Muscle of leg (tissue), 16 donors: ENCODE measurements at places on chromosomes 1 and 21. TPM values are rescaled to one million over a fixed set of nuclear protein-coding genes. Genes with fewer than 3 reads are reported as not detected.

IVNS1ABP gene
- 52.2 TPM for total RNA-seq

DNA sequence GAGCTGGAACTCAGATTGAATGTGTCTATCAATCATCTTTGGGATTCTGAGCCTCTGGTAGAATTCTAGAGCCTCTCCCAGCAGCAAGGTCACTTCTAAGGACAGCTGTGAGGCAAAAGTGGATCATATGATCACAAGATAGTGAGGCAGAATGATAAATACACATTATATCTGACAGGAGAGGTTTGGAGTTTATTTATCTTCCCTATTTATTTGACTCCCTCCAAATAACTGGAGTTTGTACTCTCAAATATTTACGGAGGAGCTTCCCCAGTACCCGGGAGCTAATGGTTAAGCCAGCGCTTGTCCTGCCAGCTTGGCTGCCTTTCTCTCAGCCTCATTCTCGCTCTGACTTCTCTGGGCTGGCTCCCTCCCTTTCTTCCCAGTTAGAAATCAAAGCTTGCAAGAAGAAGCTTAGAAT, 2.3 kb downstream of the HMGCS2 start:
- H3K27ac ChIP-seq, result no peak overlapping the region
- H3K27me3 ChIP-seq, result peaks cover 3% of the 10 kb centered on the region
- H3K4me1 ChIP-seq, result peaks cover 3% of the 10 kb centered on the region
- H3K36me3 ChIP-seq, result no peaks in the 10 kb centered on the region
- H3K4me3 ChIP-seq, result no peak overlapping the region

GRCh38 chr1:107342316-107342715, 201.5 kb downstream of the NTNG1 start:
- DNase-seq, result peak; percentile 57
- H3K4me3 ChIP-seq, result no peak overlapping the region
- H3K27me3 ChIP-seq, result no peaks in the 10 kb centered on the region

SKI gene
- total RNA-seq, result 16.8 TPM

DNA sequence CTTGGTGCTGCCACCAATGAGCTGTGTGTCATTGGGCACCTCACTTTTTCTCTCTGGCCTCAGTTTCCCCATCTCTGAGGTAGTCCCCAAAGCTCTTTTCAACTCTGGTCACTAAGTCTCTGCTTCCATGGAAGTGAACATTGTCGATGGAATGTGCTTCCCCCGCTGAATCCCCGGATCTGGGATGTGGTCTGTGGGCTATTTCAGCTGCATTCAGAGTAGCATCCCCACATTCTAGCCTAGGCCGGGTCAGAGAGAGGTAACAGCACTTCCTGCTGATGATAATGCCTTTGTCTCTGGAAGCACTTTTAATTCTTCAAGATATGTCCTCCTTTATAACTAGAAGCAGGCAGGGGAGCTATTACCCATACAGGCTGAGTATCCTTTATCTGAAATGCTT, 29.8 kb downstream of the RASSF5 start:
- no peak for DNase-seq
- peaks cover 34% of the 10 kb centered on the region for H3K4me1 ChIP-seq
- no peaks in the 10 kb centered on the region for H3K36me3 ChIP-seq
- no peak overlapping the region for H3K27ac ChIP-seq

DNA sequence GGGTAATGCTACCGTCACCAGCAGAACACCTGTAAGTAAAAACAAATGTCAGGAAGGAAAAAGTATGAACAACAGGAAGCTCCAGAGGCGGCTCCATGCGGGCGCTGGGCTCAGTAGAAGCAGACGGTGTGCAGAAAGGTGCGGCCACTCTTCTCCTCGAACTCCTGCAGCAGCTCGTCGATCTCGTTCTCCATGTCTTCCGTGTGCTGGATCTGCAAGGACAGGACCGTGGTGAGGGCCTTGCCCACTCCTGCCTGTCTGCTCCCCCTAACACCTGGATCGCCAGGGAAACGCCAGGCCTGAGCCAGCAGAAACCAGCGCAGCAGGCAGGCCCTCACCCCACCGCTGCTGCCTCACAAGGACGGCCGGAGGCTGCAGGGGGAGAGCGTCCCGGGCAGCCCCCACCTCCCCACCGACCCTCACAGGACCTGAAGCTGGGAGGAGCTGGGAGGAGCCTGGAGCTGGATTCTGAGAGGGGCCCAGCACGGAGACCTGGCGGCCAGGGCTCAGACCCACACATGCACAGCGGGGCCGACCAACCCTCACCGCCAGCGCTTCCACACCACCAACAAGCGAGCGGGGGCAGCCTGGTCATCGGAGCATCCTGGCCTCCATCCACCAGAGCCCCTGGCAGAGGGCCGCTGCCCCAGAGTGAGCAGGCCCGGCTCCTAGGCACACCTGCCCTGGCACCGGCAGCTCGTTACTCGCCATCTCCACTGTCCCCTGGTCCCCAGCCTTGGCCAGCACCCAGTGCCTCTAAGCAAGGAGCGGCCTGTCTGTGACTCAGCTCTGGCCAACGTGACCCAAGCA, 1.7 kb upstream of the TMEM240 start:
- H3K4me3 ChIP-seq, result no peak overlapping the region
- peaks cover 36% of the 10 kb centered on the region for H3K36me3 ChIP-seq
- H3K4me1 ChIP-seq, result peaks cover 19% of the 10 kb centered on the region
- no peak for DNase-seq
- no peak overlapping the region for H3K27ac ChIP-seq

GRCh38 chr1:48873944-48874343, 97.3 kb upstream of the BEND5 start:
- H3K27me3 ChIP-seq, result no peaks in the 10 kb centered on the region
- H3K27ac ChIP-seq, result no peak overlapping the region
- no peaks in the 10 kb centered on the region for H3K4me1 ChIP-seq
- no peak overlapping the region for H3K4me3 ChIP-seq
- no peaks in the 10 kb centered on the region for H3K36me3 ChIP-seq

RIPPLY3 gene
- total RNA-seq, result 0.09 TPM

- H3K36me3 ChIP-seq, result peaks cover 16% of the 10 kb centered on the region
- H3K4me1 ChIP-seq, result peaks cover 4% of the 10 kb centered on the region
- H3K4me3 ChIP-seq, result peak overlapping the region; percentile 88
- H3K27me3 ChIP-seq, result no peaks in the 10 kb centered on the region
- peak; percentile 51 for DNase-seq
Observed at GRCh38 chr1:108199201-108199691, 897 bp downstream of the SLC25A24 start.

GRCh38 chr1:86448670-86449069, 20.1 kb upstream of the CLCA1 start:
- H3K36me3 ChIP-seq, result no peaks in the 10 kb centered on the region
- H3K27me3 ChIP-seq, result no peaks in the 10 kb centered on the region
- no peak overlapping the region for H3K27ac ChIP-seq
- H3K4me1 ChIP-seq, result no peaks in the 10 kb centered on the region

DNA sequence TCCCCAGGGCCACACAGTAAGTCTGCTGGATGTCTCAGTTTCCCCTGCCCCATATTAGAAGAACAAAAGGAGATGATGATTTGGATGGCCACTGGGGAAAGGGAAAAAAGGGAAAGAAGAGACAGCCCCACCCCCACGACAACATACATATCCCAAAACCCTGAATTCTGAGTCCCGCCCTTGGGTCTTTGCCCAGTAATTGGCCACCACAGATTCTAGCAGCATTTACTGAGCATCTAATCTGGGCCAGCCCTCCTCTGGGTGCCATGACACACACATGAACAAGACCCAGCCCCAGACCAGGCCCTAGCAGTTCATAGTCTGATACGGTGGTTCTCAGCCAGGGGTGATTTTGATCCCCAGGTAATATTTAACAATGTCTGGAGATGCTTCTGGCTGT, 5.2 kb upstream of the TTC4 start:
- H3K4me1 ChIP-seq, result peaks cover 6% of the 10 kb centered on the region
- H3K36me3 ChIP-seq, result no peaks in the 10 kb centered on the region
- H3K27ac ChIP-seq, result no peak overlapping the region
- H3K27me3 ChIP-seq, result peaks cover 2% of the 10 kb centered on the region
- peak; percentile 17 for DNase-seq

GRCh38 chr1:150072959-150073358, 5.4 kb downstream of the VPS45 start:
- no peak overlapping the region for H3K4me3 ChIP-seq
- peaks cover 10% of the 10 kb centered on the region for H3K36me3 ChIP-seq
- H3K27me3 ChIP-seq, result no peaks in the 10 kb centered on the region
- peak; percentile 40 for DNase-seq
- H3K4me1 ChIP-seq, result no peaks in the 10 kb centered on the region
- H3K27ac ChIP-seq, result no peak overlapping the region

SHISAL2A gene
- total RNA-seq, result 1.8 TPM

GRCh38 chr21:27477296-27477695, 510.4 kb upstream of the ADAMTS5 start:
- no peak overlapping the region for H3K4me3 ChIP-seq
- DNase-seq, result peak; percentile 27
- no peaks in the 10 kb centered on the region for H3K27me3 ChIP-seq
- no peaks in the 10 kb centered on the region for H3K4me1 ChIP-seq
- H3K27ac ChIP-seq, result no peak overlapping the region

GRCh38 chr1:66013371-66013770, 220.7 kb downstream of the PDE4B start:
- no peak overlapping the region for H3K4me3 ChIP-seq
- H3K27ac ChIP-seq, result no peak overlapping the region
- no peaks in the 10 kb centered on the region for H3K4me1 ChIP-seq
- no peak for DNase-seq
- H3K36me3 ChIP-seq, result no peaks in the 10 kb centered on the region

GRCh38 chr1:203239081-203239480, 9.6 kb upstream of the CHIT1 start:
- H3K4me1 ChIP-seq, result no peaks in the 10 kb centered on the region
- H3K27me3 ChIP-seq, result peaks cover 12% of the 10 kb centered on the region
- H3K4me3 ChIP-seq, result no peak overlapping the region
- H3K27ac ChIP-seq, result no peak overlapping the region
- no peak for DNase-seq

USF1 gene
- total RNA-seq, result 46.9 TPM

GRCh38 chr1:102098081-102098480, 101.4 kb upstream of the OLFM3 start:
- H3K36me3 ChIP-seq, result no peaks in the 10 kb centered on the region
- H3K4me3 ChIP-seq, result no peak overlapping the region
- DNase-seq, result no peak
- no peaks in the 10 kb centered on the region for H3K4me1 ChIP-seq

DNA sequence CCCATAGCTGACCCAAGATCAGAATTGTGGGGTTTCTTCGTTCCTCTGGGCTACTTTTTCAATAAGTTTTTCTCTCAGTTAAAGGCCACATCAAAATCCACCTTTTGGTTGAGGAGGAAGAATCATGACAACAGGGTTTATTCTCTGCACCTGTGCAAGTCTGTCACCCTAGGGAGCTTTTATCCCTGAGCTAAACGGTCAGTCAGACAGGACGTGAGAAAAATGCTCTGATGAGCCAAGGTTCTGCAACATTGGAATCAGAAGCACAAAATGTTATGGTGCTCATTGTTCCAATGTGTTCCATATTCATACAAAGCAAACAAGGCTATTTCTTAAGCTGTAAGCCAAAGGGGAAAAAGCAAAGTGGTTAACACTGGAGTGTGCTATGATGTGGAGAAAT, 7.4 kb upstream of the ERICH3 start:
- H3K4me3 ChIP-seq, result no peak overlapping the region
- peak; percentile 23 for DNase-seq
- no peaks in the 10 kb centered on the region for H3K27me3 ChIP-seq
- H3K36me3 ChIP-seq, result no peaks in the 10 kb centered on the region
- H3K27ac ChIP-seq, result no peak overlapping the region
- no peaks in the 10 kb centered on the region for H3K4me1 ChIP-seq

DNA sequence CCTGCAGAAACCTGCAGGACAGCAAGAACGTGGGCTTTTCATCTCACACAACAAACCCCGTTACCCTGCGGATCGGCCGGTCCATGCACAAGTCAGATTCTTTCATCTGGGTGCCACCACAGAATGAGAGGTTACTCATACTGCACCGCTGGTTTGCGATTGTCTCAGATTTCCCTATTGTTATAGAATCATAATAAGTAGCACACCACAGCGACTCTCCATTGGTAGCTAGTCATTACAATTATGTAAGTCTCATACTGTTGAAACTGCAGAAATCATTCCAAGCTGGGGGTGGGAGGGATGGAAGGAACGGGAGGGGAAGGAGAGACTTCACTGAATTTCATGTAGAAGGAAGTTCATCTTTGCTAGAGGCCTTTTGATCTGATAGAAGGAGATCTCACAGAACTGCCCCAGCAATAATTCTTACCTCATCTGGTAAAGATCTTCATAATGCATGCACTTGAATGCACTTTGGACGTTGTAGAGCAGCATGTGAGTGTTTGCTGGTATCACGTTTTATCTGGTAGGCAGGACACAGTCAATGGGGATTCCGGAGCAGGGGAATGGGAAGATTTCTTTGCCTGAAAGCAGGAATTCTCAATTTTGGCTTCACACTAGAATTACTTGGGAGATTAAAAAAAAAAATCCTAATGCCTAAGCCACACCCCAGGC, 221.1 kb downstream of the KIF26B start:
- H3K27ac ChIP-seq, result no peak overlapping the region
- H3K4me3 ChIP-seq, result no peak overlapping the region
- no peak for DNase-seq
- peaks cover 4% of the 10 kb centered on the region for H3K27me3 ChIP-seq

C1orf226 gene
- total RNA-seq, result 0.35 TPM

DNA sequence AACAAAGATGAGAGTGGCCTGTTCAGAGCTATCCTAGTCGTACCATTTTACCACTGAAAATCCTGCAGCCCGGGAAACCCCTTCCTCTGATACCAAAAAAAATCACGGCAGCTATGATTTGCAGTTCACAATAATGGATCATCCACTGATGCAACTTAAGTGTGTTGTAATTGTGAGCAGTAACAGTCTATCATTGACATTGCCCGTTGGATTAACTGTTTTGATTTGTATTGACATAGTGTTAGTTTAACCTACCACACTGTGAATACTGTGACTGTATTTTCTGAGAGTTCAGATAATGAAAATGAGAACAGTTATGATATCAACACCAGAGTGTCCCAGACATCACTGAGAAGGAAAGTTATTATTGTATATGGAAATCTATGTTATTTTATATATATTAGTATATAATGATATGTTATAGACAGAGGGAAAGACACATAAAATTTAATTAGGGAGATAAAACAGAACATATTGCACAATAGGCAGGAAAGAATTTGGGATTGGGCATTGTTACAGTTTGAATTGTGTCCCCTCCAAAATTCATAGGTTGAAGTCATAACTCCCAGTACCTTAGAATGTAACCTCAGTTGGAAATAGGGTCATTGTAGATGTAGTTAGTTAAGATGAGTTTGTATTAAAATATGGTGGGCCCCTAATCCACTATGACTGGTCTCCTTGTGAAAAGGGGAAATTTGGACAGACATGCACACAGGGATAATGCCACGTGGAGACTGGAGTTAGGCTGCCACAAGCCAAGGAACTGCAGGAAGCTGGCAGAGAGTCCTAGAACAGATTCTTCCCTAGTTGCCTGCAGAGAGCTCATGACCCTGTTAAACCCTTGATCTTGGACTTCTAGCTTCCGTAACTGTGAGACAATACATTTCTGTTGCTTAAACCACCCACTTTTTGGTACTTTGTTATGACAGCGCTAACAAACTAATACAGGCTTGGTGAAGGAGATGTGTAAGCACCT, 54.4 kb downstream of the TLCD4 start:
- H3K27me3 ChIP-seq, result no peaks in the 10 kb centered on the region
- no peaks in the 10 kb centered on the region for H3K36me3 ChIP-seq
- no peak overlapping the region for H3K27ac ChIP-seq
- no peaks in the 10 kb centered on the region for H3K4me1 ChIP-seq
